ENCODE measurements at places on chromosomes 3 and 15.

- no peak for DNase-seq
These were observed 187.4 kb downstream of the OPA1 start for GRCh38 chr3:193780397-193780796.

DNA sequence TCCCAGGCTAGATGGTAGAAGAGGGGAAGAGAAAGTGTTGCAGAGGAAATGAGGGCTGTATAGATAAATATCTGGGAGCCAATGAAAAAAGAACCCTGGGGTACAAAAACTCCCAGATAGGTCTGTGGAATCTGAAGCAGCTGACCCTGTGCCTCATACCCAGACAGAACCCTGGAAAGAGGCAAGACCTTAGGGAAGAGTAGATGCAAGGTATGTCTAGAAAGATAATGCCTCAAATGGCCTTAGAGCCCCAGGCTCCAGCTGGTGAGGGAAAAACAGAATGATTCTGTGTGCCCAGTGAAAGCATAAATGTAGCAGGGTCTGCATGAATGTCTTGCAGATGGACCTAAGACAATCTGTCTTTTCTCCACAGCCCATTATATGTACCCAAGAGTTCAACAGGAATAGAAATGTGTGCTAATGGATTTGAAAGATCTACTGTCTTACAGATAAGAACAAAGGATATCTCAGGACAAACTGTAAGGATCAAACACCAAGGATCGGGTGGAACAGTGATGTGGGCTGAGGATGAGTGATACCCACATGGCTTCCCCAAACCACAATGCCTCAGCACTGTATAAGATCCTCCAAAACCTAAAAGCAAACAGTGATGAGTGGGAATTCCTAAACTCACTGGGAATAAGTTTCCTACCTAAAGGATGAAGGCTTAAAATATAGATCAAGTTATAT, 58.8 kb downstream of the NCEH1 start:
- DNase-seq: no peak

DNA sequence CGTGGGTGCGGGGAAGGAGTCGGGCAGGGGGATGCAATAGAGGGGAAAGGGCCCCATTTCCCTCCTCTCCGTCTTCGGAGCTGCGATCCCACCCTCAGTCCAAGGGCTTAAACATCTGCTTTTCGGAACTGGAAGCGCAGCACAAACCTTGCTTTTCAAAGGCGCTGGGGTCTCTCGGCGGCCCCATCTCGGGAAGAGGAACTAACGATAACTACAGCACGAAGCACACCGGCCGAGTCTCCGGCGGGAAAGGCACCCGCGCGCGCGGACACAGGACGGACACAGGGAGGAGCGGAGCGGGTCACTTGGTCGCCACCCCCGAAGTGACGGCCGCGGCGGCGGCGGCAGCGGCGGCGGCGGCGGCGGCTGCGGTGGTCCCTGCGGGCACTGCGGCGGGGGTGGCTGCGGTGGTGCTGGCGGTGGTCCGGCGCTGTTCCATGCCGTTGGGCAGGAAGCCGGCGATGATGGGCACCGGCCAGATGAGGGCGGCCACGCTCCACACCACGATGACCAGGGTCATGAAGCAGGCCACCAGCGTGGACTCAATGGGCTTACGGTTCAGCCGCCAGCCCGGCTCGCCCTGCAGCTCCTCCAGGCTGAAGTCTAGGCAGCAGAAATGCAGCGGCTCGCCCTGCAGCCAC, 1.1 kb downstream of the TMEM158 start:
- DNase-seq: peak; percentile 60

DNA sequence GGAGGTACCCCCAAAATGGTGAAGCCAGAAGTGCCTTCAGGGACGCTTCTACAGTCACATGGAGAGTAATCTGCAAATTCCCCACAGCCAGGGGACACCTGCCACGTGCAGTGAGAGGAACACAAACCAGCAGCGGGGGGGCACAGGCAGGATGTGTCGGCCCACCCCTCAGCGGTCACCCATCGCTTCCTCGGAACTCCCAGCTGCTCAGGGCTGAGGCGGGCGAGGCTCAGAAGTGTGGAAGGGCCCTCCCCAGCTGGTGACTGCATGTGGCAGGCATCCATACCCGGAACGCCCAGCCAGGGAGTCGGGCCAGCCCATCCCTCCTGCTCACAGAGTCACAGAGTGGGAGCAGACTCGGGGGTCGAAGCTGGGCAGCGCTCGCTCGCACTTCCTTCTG, 63.7 kb downstream of the SLC12A8 start:
- DNase-seq: no peak

DNA sequence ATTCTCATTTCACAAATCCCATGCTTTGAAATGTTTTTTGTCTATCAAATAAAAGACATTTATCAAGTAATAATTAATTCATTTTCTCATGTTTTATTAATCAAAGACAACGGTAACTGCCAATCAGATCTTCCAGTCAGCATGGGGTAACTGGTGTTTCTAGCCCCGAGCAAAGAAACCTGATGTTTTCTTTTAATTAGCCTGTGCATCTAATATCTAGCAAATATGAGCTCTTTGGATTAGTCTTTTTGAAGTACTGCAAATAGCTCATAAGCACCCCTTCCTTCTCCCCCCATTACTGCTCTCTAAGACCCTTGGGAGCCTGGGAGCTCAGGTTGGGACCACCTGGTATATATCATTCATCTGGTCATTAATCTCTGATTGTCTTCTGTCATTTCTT, 43.1 kb upstream of the SRGAP3 start:
- DNase-seq: no peak

- DNase-seq: no peak
These were observed 178.6 kb downstream of the SATB1 start for GRCh38 chr3:18246336-18247060.

GRCh38 chr3:73415118-73415517, 209.6 kb downstream of the PDZRN3 start:
- DNase-seq: no peak

DNA sequence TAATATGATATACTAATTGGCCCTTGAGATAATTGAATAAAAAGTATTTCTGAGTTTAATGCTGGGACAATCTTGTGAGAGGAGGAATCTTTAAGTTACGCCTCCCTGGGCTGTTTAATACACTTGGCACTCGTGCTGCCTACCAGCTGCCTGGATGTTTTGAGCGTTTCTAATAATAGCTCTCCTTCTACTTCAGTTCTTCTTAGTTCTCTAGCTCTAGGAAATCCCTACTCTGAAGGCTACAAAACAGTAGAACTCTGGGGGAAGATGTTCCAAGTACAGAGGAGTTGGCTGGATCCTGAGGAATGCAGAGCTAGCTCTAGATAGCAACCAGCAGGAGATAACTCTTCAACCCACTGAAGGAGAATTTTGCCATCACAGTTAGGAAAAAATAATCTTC, 3.5 kb downstream of the NAALADL2 start:
- no peak for DNase-seq

DNA sequence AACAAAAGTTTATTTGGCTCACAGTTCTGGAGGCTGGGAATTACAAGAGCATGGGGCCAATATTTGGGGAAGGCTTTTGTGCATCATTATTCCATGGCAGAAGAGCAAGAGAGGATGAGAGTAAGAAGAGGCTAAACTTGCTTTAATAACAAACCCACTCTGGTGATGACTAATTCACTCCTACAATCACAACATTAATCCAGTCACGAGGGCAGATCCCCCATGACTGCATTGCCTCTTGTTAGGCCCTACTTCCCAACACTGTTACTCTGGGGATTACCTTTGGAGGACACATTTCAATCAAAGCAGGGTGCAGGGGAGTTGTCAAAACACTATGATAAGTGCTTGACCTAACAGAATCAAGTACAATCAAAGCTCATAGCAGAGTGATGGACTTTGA, 181.7 kb downstream of the BBX start:
- DNase-seq: no peak

DNA sequence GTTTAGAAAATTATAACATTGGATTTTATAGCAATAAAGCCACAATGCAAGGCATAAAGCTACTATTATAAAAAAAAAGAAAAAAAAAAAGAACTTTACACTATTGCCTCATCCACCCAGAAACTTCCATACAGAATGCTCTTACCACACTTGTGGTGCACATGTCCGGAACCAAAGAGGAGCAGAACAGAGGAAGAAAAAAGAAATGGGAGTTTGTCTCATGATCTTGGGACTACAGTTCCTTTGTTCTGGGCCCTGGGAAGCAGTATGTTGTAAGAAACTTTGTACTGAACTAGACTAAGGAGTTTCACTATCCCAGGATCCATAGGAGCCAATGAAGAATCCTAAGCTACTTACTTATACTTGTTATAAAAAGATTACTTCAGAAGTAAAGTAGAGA, 36.1 kb downstream of the FMN1 start:
- DNase-seq: no peak

All from BE2C (cell line).